ENCODE measurements at places on chromosomes 1 and 21.

DNA sequence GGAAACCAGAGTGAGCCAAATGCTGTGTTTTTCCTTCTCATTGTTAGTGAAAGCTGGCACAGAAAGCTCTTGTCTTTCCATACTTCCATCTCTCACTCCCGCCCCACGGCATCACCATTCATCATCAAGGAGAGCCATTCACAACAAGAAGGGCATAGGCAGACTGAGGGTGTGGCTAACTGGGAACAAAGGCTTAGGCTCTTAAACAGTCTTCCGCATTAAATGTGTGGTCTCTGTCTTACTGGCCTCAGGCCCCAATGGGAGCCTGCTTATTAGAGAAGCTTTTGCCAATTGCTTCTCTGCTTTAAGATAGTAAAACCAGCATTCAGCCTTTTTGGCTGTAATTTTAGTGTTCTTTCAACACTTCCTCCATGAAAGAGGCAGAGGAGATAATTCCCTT, 51.4 kb downstream of the TNFSF18 start:
- no peak for DNase-seq

GRCh38 chr1:182173808-182174512, 112.4 kb upstream of the ZNF648 start:
- no peak for DNase-seq

GRCh38 chr1:39128959-39129358, 75.5 kb upstream of the MACF1 start:
- DNase-seq: no peak

DNA sequence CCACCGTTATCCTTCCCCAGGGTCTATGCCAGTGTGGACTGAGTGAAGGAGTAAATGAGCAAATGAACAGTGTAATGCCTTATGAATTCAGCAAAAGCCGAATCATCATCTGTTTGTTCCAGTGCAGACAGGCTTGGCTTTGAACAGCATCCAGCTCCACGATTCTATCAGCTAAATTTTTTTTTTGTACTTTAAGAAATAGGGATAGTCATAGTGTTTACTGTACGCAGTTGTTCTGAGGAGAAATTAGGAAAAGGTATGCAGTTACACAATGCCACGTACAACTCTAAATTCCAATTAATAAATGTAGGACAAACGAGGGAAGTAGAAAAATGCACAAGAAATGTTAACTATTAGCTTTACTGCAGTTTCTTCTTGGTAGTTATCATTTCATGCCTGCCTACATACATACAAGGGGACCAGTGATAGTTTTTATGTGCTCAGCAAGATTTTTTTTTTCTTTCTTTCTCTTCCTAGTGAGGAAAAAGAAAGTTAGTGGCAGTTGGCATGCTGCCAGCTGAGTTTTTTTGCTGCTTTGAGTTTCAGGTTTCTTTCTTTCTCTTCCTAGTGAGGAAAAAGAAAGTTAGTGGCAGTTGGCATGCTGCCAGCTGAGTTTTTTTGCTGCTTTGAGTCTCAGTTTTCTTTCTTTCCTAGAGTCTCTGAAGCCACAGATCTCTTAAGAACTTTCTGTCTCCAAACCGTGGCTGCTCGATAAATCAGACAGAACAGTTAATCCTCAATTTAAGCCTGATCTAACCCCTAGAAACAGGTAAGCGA, at the start of gene IFI44L:
IFI44L (plus strand) TSS at position 646 of the 777 bp plus-strand sequence. CDS start 7,468 bp downstream, outside the sequence.
- peak; percentile 81 for DNase-seq

- DNase-seq: no peak
These were observed 13.3 kb downstream of the KCNJ10 start for GRCh38 chr1:160056648-160057169.

GRCh38 chr1:4292861-4293260, 361.5 kb upstream of the AJAP1 start:
- no peak for DNase-seq

- DNase-seq: peak; percentile 62
These were observed 115.0 kb downstream of the TGFB2 start for GRCh38 chr1:218459878-218460711.

DNA sequence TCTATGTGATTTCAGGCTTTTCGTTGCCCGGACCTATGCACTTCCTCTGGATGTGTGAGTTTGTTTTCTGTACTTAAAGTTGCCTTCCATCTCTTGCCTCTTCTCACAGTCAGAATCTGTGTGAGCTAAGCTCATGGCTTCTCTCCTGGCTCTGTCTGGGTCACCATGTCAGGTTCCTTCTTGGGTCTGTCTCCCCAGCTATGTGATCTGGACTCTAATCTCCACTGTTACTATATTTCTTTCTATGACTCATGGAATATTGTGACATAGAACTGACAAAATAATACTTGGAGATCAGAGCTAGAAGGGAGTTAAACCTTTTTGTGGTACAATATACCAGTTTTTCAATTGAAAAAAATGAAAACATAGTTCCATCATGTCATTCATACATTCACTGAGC, 172.7 kb upstream of the FGGY start:
- DNase-seq: no peak

DNA sequence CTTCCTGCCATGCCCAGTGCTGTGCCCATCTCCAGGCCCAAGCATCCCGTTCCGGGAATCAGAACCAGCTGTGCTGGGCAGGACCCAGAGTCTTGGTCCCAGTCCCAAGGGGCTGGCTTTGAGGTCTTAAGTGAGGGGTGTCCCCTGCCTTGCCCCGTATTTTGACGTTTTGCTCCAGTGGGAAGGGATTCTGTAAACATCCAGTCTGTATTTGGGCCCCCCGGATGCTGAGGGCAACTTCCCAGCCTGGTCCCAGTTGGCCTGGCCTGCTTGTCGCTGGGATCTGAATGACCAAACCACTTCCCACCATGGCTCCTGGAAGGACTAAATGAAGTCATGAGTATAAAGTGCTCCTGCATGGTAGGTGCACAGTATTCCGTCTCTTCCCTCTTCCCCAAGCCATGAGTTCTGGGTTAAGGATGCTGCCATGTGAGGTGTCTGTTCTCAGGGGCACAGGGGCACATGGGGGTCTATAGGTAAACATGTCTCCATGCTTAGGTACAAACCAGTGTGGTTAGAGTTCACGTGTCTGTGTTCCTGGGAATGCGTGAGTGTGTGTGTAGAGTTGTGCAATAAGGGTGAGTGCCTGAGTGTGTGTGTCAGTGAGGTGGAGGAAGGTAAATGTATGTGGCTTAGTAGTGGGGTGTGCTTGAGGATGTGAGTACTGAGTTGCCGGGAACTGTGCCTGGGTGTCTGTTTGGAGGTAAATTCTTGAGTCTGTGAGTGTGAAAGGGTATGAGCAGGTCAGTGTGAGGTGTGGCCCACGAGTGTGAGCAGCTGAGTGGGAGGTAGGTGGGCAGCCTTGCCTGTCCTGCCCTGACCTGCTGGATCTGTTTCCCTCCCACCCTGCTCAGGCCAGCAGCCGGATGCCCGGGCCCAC, 1.5 kb downstream of the B4GALT2 start:
- no peak for DNase-seq

GRCh38 chr1:206954459-206955342, 8.4 kb upstream of the PIGR start:
- no peak for DNase-seq

DNA sequence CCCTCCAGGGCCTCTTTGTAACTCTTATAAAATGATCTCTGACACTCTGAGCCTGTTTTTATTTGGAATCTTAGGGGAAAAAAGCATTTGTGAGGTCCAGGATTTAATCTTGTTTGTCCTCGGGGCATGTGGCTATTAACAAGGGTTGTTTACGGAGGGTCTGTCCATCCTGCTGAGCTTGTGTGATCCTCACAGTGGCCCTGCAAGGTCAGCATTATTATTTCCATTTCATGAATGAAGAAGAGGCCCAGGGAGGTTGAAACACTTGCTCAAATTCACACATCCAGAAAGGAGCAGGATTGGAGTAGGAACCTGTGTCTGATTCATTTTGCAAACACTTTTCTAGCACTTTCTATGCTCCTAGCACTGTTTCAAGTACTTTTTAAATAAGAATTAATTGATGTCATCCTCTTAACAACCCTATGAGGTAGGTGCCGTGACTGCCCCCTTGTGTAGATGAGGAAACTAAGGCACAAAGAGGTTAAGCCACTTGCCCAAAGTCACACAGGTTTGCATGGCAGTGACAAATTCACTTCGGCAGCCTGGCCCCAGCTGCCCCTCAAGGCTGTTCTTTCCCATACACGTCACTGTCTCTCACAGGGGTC, 178.9 kb downstream of the MIS18A start:
- DNase-seq: no peak

- DNase-seq: no peak
These were observed 9.8 kb upstream of the CR1 start for GRCh38 chr1:207486198-207486597.

DNA sequence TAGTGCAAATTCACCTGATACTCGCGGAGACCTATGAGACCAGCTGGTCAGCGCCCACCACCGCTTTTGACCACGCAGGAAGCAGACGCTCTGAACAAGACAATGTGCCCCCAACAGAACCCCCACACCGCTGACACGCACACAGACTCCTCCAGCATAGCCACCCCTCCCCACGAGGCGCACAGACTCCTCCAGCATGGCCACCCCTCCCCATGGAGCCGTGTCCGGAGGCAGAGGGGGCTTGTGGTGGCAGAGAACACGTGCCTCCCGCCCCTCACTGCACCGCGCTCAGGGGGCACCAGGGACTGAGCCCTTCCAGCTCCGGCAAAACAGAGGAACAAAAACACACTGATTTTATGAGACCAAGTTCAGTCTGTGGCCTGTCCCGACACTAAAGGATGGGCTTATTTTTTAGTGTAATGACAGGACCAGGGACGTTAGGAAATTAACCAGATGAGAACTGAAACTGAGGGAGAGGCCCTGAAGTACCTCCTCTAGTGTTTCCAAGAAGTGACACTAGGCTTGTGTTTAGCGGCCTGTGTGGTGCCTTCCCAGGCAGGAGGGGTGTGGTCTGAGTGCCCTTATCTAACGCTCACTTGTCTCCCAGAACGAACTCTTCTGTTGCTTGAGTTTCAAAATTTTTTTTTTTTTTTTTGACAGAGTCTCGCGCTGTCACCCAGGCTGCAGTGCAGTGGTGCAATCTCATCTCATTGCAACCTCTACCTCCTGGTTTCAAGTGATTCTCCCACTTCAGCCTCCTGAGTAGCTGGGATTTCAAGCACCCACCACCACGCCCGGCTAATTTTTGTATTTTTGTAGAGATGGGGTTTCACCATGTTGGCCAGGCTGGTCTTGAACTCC, 10.0 kb upstream of the AGPAT3 start:
- no peak for DNase-seq

- DNase-seq: peak; percentile 74
These were observed 31.1 kb downstream of the ALG14 start for GRCh38 chr1:95041491-95042165.

DNA sequence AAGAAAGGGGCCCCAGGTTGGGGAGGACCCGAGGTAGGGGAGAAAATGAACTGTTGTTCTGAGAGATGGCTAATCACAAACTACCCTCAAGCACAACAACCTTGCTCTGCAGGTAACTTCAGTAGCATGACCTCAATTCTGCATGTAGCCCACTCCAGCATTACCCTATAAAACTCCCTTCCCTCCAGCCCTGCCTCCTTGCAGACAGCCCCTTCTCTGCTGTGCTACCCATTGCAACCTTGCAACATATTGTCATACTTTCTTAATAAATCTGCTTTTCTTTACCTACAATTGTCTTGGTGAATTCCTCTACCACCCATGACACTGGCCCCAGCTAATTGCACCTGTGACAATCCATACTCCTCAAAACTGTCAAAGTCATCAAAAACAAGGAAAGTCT, 428.9 kb downstream of the MATN1 start:
- DNase-seq: no peak

DNA sequence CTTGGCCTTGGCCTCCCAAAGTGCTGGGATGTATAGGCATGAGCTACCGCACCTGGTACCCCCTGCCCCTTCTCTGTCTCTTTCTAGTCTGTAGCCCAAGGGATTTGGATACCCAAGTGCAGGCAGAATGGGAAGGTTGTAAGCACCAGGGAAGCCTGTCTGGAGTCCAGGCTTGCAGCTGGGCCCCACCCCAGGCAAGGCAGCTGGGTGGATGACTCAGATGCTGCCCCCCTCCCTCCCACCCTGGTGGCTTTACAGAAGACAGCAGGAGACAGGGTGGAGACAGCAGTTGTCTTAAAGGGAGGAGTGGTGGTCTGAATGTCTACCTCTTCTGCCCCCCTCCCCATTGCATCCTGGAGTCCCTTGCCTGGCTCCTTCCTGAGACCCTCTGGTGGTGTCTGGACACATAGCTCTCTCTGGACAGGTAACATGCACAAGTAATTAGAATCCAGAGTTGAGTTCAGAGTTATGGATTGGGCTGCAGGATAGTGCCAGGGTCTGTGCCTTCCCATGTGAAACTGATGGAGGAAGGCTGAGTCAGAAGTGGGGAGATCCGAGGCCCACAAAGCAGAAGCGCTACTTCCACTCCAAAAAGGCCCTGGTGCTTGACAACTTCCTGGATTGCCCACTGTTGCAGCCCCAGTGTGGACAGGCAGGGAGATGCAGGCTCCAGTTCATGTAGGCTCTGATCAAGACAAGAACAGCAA, 5.1 kb downstream of the LMNA start:
- no peak for DNase-seq

DNA sequence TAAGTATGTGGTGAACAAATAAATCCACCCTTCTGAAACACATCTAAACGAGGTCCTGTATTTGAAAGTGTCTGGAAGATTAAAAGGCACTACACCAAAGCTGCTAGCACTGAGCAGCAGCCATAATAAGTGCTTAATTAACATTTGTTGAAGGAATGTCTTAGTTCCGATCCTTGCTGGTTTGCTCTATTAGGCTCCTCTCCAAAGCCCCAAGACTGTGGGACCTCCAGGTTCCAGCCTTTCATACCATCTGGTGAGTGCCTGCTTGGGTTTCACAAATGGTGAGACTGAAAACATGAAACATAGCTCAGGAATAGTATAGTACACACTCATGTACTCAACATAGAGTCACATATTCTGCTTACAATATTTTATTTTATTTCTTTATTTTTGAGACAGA, 640 bp upstream of the CYP2J2 start:
- DNase-seq: no peak

DNA sequence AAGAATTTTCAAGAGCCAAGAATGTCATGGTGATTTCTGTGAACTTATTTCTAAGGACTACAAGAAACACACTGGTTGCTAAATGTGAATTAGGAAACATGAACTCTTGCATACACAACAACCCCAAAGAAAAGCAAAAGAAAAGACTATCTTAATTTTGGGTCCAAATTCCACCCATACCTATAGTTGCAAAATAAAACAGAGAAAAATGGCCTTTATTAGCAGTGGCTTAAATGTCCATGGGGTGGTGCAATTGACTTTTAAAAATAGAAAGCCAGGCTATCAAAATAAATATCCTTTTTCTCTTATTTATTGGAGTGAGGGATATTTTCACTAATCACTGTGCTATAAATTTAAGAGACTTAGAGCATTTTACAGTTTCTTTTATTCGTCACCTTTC, 80.9 kb upstream of the DPYD start:
- DNase-seq: no peak

- no peak for DNase-seq
These were observed 43.1 kb downstream of the FOXO6 start for GRCh38 chr1:41404308-41404761.

DNA sequence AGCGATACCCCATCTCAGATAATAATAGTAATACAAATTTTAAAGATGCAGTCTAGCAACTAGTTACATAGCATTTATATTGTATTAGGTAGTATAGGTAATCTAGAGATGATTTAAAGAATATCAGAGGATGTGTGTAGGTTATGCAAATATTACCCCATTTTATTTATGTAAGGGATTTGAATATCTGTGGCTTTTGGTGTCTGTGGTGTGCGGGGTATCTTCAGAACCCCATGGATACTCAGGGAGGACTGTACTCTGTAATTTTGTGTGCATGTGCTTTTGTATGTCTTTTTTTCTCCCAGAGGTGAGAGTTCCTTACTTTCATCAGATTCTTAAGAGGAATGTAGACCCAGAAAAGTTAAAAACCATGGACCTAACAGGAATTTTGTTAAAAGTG, 12.8 kb downstream of the RNF2 start:
- no peak for DNase-seq

Data from kidney (tissue), 22 donors.